ENCODE measurements at places on chromosomes 6 and 20.
A peak's percentile ranks its signal among the peaks of the same experiment; 100 is the strongest.

- no peak for DNase-seq
Measured at GRCh38 chr6:6751619-6752023, 163.1 kb downstream of the LY86 start.

GRCh38 chr20:35821807-35822242 is 50.0 kb downstream of the PHF20 start:
- DNase-seq: no peak

- DNase-seq: no peak
Measured at GRCh38 chr20:50278377-50278683, 87.7 kb downstream of the CEBPB start.

GRCh38 chr6:42029062-42029685 is 21.1 kb upstream of the TAF8 start:
- no peak for DNase-seq

GRCh38 chr6:139474145-139475108 is 100.0 kb upstream of the CITED2 start:
- DNase-seq: no peak

DNA sequence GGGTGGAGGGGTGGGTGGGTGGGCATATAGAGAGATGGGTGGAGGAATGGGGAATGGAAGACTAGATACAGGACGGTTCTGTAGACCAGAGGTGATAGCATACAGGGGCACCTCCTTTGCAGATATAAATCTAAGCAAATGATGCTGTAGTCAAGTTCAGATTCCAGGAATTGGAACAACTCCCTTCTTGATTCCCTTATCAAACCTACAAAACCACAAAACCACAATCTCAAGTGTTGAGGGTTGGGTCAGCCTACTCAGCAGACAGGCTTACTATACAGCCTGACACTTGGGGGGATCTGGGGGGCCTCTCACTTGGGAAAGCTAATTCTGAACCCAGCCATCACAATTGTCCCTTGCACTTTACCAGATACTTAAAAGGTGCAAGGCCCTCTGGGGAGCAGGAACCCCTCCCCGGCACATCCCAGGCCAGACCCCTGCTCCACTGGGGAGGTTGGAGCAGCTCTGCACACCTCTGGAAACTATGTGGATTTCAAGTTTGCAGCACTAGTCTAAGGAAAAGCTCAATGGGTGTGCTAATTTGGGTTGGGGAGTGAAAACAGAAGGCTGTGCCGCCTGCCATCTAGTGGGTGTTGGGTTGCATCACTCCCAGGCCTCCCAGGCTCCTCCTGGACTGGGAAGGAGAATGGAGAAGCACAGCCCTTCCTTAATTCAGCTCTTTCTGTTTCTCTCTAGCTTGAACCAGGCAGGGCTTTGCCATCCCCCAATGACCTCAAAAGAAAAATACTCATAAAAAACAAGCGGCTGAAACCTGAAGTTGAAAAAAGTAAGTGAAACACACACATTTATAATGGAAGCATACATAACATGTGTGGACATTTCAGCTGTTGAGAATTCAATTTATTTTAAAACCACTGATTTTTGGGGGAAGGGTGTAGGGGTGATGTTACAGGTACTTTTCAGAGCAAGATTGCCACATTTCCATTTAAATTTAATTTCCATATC is 121.2 kb upstream of the LAMP5 start:
- DNase-seq: peak; percentile 48

- DNase-seq: no peak
Measured at GRCh38 chr6:45685076-45685475, 307.3 kb upstream of the SUPT3H start.

- DNase-seq: no peak
Measured at GRCh38 chr6:30726506-30727413, 6.6 kb downstream of the TUBB start.

DNA sequence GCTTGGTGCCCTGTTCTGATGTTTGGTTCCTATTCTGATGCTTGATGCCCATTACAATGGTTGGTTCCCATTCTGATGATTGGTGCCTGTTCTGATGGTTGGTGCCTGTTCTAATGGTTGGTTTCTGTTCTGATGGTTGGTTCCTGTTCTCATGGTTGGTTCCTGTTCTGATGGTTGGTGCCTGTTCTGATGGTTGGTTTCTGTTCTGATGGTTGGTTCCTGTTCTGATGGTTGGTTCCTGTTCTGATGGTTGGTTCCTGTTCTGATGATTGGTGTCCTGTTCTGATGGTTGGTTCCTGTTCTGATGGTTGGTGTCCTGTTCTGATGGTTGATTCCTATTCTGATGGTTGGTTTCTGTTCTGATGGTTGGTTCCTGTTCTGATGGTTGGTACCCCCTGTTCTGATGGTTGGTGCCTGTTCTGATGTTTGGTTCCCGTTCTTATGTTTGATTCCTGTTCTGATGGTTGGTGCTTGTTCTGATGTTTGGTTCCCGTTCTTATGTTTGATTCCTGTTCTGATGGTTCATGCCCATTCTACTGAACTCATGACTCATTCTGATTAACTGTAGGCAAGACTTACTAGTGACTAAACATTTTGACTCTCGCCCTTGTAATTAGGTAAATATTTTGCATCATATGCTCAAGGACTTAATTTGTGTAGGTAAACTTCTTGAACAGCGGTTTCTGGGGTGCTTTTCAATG is 146.2 kb downstream of the DLL1 start:
- no peak for DNase-seq

- no peak for DNase-seq
Measured at GRCh38 chr6:127570739-127571389, 6.1 kb upstream of the C6orf58 start.

DNA sequence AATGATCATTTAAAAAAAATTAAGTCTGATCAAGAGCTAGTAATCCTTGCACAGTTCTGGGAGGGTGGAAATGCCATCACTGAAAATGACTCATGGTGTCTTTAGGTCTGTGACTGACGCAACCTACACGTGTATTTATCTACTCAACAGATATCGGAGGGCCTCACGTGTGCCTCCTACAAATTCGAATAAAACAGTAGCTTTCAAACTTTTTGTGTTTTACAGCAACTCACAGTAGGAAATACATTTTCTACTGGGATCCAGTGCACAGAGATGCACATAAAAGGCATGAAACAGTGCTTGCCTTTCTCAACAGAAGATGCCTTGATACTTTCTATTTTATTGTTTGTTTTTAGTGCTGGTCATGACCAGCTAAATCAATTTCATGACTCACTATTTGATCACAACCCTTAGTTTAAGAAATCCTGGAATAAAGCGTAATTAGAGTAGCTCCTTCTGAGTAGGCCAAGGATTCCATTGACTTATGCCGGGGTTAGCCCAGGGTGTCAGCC is 210.0 kb upstream of the SNX9 start:
- no peak for DNase-seq

- no peak for DNase-seq
Measured at GRCh38 chr6:138037009-138037504, 70.2 kb downstream of the PERP start.

DNA sequence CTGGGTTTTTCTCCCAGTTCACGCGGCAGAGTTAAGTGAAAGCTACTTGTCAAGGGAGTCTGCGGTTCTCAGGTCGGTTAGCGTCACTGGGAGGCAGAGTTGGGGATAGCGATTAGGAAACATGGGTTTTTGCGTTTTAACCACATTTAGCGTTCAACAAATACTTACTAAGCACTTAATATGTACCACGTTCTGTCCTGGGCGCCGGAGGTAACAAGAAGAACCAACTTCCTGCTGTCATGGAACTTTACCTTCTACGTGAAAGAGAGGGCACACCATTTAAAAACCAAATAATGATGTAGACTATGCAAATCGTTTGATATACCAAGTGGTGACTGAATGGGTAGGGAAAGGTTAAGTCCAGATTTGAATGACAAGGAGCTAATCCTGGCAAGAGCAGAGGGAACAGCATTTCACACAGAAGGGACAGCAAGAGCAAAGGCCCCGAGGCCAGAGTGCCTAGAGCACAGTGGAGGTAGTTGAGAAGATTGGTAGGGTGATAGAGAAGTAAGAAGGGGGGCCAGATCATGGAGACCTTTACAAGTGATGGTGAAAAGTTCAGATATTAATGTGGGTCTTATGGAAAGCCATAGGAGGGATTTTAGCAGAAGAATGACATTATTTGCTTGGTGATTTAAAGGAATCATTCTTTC is 744 bp downstream of the RIOK1 start:
- no peak for DNase-seq

DNA sequence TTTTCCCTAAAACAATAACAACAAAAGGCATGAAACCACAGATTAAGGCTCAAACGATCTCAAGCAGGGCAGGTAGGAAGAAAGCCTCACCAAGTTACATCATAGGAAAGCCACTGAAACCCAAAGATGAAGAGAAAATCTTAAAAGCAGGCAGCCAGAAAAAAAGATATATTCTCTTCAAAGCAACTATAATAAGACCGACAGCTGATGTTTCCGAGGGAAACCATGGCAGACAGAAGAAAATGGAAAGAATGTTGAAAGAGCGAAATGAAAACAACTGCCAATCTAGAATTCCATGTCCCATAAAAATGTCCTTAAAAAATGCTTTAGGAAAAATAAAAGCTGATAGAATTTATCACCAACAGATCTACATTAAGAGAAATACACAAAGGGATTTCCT is 161.5 kb upstream of the THBS2 start:
- DNase-seq: no peak

- no peak for DNase-seq
Measured at GRCh38 chr6:72651967-72652956, 30.4 kb downstream of the KCNQ5 start.

DNA sequence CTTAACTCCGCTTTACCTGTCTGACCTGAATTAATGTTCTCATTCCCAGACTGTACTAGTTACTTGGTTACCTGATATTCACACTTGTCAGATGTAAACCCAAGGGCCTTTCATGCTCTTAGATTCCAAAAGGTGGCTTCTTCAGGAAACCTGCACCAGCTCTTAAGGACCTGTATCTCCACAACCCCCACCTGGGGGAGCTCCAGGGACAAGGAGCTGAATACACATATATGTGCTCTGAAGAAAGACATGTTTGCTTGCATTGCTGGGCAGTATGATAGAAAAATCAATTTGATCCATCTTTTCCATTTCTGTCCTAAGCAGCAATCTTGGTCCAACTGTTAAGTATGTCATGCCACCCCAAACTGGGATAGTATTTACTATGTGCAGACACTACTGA is 64.8 kb upstream of the POU3F2 start:
- peak; percentile 37 for DNase-seq

DNA sequence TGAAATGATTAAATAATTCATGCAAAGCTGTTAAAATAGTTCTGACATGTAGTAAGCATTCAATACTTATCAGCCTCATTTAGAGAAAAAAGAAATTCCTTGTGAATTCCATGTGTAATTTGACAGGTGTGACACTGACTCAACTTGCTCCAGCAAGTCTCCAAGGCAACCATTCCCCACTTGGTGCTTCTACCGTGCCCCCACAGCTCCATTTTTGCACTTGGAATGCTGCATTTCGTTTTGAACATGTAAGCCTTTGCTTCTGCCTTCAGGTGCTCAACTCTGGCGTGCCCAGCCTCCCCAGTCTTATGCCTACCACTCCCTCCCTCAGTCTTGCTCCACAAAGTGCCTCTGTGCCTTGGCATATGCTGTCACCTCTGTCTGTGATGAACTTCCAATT is 760.6 kb upstream of the CHD6 start:
- no peak for DNase-seq

- no peak for DNase-seq
Measured at GRCh38 chr6:163710532-163711470, 296.3 kb downstream of the QKI start.

GRCh38 chr6:7997286-7997685 is 66.9 kb downstream of the BLOC1S5 start:
- no peak for DNase-seq

GRCh38 chr6:140388192-140388802 is 1013.8 kb upstream of the CITED2 start:
- DNase-seq: no peak

- no peak for DNase-seq
Measured at GRCh38 chr6:6836609-6837406, 248.3 kb downstream of the LY86 start.
